Naive thymus-derived CD4-positive, alpha-beta T cell (primary cell): ENCODE measurements at places on chromosomes 7 and 10. TPM values are rescaled to one million over a fixed set of nuclear protein-coding genes. Genes with fewer than 3 reads are reported as not detected.

- DNase-seq: no peak
These were observed 33.1 kb upstream of the ARMC3 start for GRCh38 chr10:22894714-22895113.

The BMPER gene
- not detected for polyA plus RNA-seq

The MCM10 gene
- polyA plus RNA-seq: 0.13 TPM

The ADIRF gene
- polyA plus RNA-seq: 0.64 TPM

- peak; percentile 24 for DNase-seq
These were observed 120.0 kb upstream of the PLPP4 start for GRCh38 chr10:120336911-120337540.

The PRF1 gene
- polyA plus RNA-seq: 19.3 TPM

GRCh38 chr7:151838072-151838471, 38.8 kb downstream of the PRKAG2 start:
- DNase-seq: no peak

DNA sequence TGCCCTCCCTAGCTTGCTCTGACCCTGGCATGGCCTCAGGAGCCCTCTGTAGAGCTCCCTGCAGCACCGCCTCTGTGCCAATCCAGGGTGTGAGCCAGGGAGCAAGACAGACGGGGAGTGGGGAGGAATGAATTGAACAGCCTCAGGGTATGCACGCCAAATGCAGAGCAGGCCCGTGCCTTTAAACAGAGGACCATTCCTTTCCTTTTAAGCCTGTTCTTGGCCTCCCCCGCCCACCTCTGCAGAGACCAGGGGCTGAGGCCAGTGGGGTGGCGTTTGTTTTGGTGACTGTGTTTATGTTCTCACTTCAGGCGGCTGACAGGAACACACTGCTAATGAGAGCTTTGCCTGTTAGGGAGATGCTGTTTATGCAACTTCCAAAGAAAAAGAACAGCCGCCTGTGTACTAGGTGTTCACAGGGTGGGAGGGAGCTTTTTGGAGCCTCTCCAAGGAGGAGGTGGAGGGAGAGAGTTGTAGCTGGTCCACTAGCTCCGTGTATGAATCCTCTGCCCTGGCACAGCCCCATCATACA, 528.1 kb upstream of the DPP6 start:
- no peak for DNase-seq

The GPR26 gene
- polyA plus RNA-seq: not detected

The NEUROD6 gene
- polyA plus RNA-seq: not detected

GRCh38 chr10:71501402-71501801, 104.7 kb downstream of the CDH23 start:
- DNase-seq: no peak

DNA sequence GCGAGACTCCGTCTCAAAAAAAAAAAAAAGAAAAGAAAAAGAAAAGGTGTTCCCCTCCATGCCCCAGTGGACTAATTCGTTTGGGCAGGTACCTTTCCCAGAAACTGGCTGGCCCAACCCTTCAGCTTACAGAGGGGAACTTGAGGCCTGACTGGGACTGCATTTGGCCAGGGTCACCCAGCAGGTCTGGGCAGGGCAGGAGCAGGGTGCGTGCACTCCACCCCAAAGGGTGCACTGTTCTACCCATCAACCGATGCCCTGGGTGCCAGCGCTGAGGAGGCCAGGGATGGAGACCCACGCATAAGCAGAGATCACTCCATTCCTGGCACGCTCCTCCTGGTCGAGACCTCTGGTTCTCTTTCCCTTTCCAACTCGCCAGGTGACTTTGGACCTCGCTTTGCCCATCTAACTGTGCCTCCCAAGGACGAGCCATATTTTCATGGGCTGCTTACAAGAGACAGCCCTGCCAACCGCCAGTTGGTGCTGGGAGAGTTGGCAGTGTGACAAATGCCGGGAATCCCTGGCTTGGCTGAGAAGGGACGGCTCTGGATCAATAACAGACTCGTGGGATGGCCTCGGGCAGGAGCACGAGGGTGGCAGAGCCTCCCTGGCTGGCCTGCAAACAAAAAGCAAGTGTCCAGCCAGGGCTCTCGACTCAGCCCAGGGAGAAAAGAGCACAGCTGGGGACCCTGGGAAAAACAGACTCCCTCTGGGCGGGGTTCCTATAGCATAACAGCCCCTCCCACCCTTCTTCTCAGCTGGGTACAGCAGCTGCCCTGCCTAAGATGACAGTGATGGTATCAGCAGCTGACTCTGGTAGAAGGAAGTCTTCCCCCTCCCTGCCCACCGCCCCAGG, 7.9 kb downstream of the HSPB1 start:
- DNase-seq: no peak

The LHFPL3 gene
- not detected for polyA plus RNA-seq

GRCh38 chr7:28070297-28071055, 110.1 kb downstream of the JAZF1 start:
- DNase-seq: no peak

- DNase-seq: no peak
These were observed 73.7 kb upstream of the SKAP2 start for GRCh38 chr7:26937939-26938623.

The CADPS2 gene
- not detected for polyA plus RNA-seq

The SHH gene
- polyA plus RNA-seq: not detected

DNA sequence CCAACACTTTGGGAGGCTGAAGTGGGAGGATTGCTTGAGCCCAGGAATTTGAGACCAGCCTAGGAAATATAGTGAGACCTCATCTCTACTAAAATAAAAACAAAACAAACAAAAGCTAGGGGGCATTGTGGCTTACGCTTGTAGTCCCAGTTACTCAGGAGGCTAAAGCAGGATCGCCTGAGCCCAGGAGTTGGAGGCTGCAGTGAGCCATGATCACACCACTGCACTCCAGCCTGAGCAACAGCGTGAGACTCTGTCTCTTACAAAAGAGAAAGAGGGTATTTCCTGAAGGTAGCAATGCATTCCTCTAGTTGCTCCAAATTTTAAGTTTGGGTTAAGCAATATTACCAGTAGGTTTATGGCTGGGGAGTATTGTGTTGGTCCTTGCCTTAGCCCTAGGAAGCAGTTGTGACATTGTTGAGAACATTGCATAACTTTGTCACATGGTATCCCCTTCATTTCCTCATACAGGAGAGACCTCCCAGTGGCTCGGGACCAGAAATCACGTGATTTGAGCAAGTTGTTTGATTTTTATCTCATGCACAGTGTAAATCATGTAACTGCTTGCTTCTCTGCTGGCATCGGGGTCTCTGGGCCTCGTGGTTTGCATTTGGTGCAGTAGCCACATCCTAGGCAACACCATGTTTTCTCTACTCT, 23.3 kb upstream of the SMARCD3 start:
- no peak for DNase-seq

The ICA1 gene
- 0.46 TPM for polyA plus RNA-seq
